Subcutaneous preadipocyte (primary cell): ENCODE measurements at places on chromosomes 11 and 22. TPM values are rescaled to one million over a fixed set of nuclear protein-coding genes. Genes with fewer than 3 reads are reported as not detected.

The DUSP8 gene
- total RNA-seq, result 0.20 TPM in 1 of 2 replicates, not detected in the other

The TTC36 gene
- 0.20 TPM in 1 of 2 replicates, not detected in the other for total RNA-seq

The AQP11 gene
- total RNA-seq, result 0.59 and 1.1 TPM in 2 replicates

The DEFB131B gene
- not detected in 2 replicates for total RNA-seq

The TMEM86A gene
- 0.73 and 0.78 TPM in 2 replicates for total RNA-seq

The MRGPRX3 gene
- not detected in 2 replicates for total RNA-seq

The SAC3D1 gene
- 17.6 and 19.4 TPM in 2 replicates for total RNA-seq

The NCAM1 gene
- 0.20 and 0.37 TPM in 2 replicates for total RNA-seq

The MRPL11 gene
- total RNA-seq, result 38.9 and 43.7 TPM in 2 replicates

The ZNF280B gene
- 0.73 and 0.98 TPM in 2 replicates for total RNA-seq

The KCNJ1 gene
- total RNA-seq, result not detected in 2 replicates

The DDTL gene
- 3.7 TPM in 2 replicates for total RNA-seq

The TTLL1 gene
- 6.1 and 9.9 TPM in 2 replicates for total RNA-seq

The NCAPD3 gene
- total RNA-seq, result 18.0 and 33.4 TPM in 2 replicates

The CELSR1 gene
- 0.20 and 1.1 TPM in 2 replicates for total RNA-seq

The OR51E2 gene
- not detected in 2 replicates for total RNA-seq

The PACS1 gene
- 15.8 and 21.3 TPM in 2 replicates for total RNA-seq

The EI24 gene
- total RNA-seq, result 90.4 and 106 TPM in 2 replicates

The TOM1 gene
- total RNA-seq, result 31.5 and 52.5 TPM in 2 replicates

The VSIG10L2 gene
- not detected in 2 replicates for total RNA-seq

The PLA2G3 gene
- 0.20 TPM in 1 of 2 replicates, not detected in the other for total RNA-seq

The APOL5 gene
- under 0.01 TPM in 1 of 2 replicates, not detected in the other for total RNA-seq

The NUP50 gene
- 54.0 and 64.3 TPM in 2 replicates for total RNA-seq

The CASP12 gene
- not detected in 2 replicates for total RNA-seq

The KCNQ1OT1 gene
- 3.3 and 4.7 TPM in 2 replicates for total RNA-seq

The PITPNB gene
- total RNA-seq, result 20.6 and 28.7 TPM in 2 replicates

The FGF4 gene
- total RNA-seq, result not detected in 2 replicates

The BLID gene
- 23.9 and 46.5 TPM in 2 replicates for total RNA-seq

The OR4A5 gene
- not detected in 2 replicates for total RNA-seq

The GPHA2 gene
- not detected in 2 replicates for total RNA-seq

The ACCS gene
- 8.8 and 10.6 TPM in 2 replicates for total RNA-seq

The C11orf65 gene
- 0.39 and 1.8 TPM in 2 replicates for total RNA-seq

The SERHL2 gene
- total RNA-seq, result 4.5 and 5.1 TPM in 2 replicates

The MIAT gene
- total RNA-seq, result 0.37 and 0.59 TPM in 2 replicates

The MUC6 gene
- total RNA-seq, result not detected in 2 replicates

The TMEM126B gene
- total RNA-seq, result 48.5 and 57.0 TPM in 2 replicates

The NRIP3 gene
- 4.0 and 9.6 TPM in 2 replicates for total RNA-seq

The PRG2 gene
- total RNA-seq, result not detected in 2 replicates

The MS4A15 gene
- total RNA-seq, result not detected in 2 replicates

The PLAAT5 gene
- under 0.01 and 0.73 TPM in 2 replicates for total RNA-seq

The MYOD1 gene
- total RNA-seq, result not detected in 2 replicates
